Small intestine (tissue), 16 donors: ENCODE measurements at places on chromosomes 2 and 18. TPM values are rescaled to one million over a fixed set of nuclear protein-coding genes. Genes with fewer than 3 reads are reported as not detected.
A peak's percentile ranks its signal among the peaks of the same experiment; 100 is the strongest.

Gene SRBD1
- polyA plus RNA-seq = 4.7 TPM

Gene DYNAP
- polyA plus RNA-seq = not detected

Gene UCN
- polyA plus RNA-seq = 0.76 TPM

Gene GAREM1
- polyA plus RNA-seq = 1.9 TPM

Gene VAMP5
- 80.1 TPM for polyA plus RNA-seq

GRCh38 chr2:45982096-45982495 lies 315.1 kb upstream of the EPAS1 start:
- no peak for DNase-seq
- no peak overlapping the region for H3K4me3 ChIP-seq
- no peaks in the 10 kb centered on the region for H3K27me3 ChIP-seq
- H3K4me1 ChIP-seq = no peaks in the 10 kb centered on the region
- peaks cover 48% of the 10 kb centered on the region for H3K36me3 ChIP-seq
- H3K27ac ChIP-seq = no peak overlapping the region

- no peak overlapping the region for H3K4me3 ChIP-seq
- H3K27me3 ChIP-seq = peaks cover 4% of the 10 kb centered on the region
- peak; percentile 44 for DNase-seq
- H3K4me1 ChIP-seq = peaks cover 4% of the 10 kb centered on the region
- no peaks in the 10 kb centered on the region for H3K36me3 ChIP-seq
- H3K27ac ChIP-seq = no peak overlapping the region
These were observed 49.9 kb downstream of the KCNIP3 start for GRCh38 chr2:95346738-95347671.

DNA sequence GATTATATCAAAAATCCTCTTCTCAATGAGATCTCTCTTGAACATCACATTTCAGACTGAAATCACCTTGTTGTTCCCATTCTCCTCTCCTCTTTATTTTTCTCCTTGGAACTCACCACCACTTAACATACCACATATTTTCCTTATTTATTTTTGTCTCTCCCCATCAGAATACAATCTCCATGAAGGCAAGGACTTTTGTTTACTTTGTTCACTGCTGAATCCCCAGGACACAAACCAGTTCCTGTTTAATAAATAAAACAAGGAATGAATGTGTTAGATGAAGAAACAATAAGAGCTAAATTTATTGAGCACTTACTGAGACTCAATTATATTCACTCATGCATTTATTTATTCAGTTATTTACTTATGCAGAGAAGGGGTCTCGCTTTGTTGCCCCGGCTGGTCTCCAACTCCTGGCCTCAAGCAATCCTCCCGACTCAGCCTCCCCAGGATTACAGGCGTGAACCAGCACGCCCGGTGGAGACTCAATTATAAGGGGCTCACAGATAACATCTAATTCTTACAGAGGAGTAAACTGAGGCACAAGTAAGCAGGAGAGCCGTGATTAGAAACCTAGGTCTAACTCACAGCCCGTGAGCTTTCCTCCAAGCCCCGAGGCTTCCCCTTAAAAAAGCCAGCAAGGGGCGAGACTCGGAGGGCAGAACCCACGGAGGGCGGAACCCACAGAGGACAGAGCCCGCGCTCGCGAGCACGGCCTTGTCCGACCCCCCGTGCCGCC lies 616 bp upstream of the TAF1B start:
- peaks cover 8% of the 10 kb centered on the region for H3K4me1 ChIP-seq
- DNase-seq = no peak
- peaks cover 6% of the 10 kb centered on the region for H3K36me3 ChIP-seq
- no peaks in the 10 kb centered on the region for H3K27me3 ChIP-seq
- H3K27ac ChIP-seq = peak overlapping the region; percentile 89
